ENCODE measurements at places on chromosomes 4 and X.

DNA sequence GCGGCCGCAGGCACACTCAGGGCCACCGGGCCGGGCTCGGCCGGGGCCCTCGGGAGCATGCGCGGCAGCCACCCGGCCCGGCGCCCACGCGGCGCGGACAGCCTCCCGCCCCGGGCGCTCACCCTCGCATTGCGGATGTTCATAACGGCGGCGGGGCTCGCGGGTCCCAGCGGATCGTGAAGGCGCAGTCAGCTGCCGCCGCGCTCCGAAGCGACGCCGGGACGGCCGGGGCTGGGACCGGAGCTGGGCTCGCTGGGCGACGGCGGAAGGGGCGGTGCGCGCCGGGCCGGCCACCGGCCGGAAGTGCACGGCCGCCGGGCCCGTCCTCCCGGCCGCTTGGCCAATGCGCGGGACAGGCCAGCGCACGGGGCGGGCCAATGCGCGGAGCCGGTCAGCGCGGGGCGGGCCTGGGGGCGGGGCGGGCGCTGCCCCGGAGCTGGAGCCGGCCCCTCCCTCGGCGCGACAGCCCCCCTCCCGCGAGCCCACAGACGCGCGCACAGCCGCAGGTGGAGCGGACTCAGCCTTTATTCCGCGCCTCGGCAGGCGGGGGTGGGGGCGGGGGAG, at the start of gene NAA10:
NAA10 (minus strand) TSS at position 276 of the 564 bp plus-strand sequence; CDS start at position 143, 133 bp downstream.
- no peak for DNase-seq

DNA sequence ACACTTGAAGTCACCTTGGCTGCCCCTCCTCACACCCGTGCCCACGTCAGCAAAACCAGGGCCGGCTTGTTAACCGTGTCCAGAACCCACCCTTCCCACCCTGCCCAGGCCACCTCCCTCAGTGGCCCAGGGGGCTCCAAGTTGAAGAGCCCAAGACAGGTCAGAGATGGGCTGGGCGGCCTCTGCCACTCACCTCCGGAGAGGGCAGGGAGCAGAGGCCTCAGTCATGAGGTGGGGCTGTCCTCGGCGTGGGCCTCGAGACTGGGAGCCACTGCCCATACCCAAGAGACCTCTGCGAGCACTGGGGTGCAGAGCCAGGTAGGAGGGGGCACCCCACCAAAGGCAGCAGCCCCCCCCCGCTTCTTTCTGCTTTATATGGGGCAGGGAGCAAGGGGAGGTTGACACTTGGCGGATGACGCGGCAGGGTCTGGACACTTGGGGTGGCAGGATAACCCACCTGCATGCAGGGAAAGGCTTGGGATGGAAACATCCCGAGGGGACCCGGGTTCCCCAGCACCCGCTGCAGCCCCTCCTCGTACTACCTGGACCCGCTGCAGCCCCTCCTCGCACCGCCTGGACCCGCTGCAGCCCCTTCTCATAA, 38.0 kb upstream of the SPON2 start:
- DNase-seq, result no peak

- no peak for DNase-seq
Observed at GRCh38 chr4:122980860-122981259, 58.5 kb upstream of the NUDT6 start.

- DNase-seq, result no peak
Observed at GRCh38 chr4:189548484-189549125, 392.1 kb upstream of the FRG1 start.

DNA sequence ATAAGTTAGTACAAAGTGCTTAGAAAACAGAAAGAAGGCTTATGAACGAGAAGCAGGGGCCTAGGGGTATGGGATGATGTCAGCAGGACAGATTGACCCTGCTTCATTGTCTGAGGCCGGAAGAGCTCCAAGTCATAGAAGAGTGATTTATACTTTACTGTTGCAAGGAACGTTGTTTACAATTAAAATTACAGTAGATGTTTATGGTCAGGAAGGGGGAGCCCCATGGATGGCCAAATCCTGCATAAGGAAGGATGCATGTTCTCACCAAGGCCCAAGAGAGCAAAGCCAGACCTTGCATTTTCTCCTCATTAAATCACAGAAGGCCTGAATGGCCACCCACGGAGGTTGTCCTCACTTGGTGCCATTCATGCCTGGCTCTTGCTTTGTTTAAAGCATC, 115.3 kb downstream of the LDB2 start:
- DNase-seq, result no peak

- no peak for DNase-seq
Observed at GRCh38 chr4:10380735-10381134, 76.5 kb downstream of the ZNF518B start.

- no peak for DNase-seq
Observed at GRCh38 chr4:8362483-8362882, 78.0 kb downstream of the ACOX3 start.
